ENCODE measurements at places on chromosomes 1 and 21. TPM values are rescaled to one million over a fixed set of nuclear protein-coding genes. Genes with fewer than 3 reads are reported as not detected.

The KPRP gene
- not detected for total RNA-seq

The CYP4Z1 gene
- total RNA-seq, result 1.3 TPM

The PSMB2 gene
- 32.0 TPM for total RNA-seq

The TNN gene
- 1.3 TPM for total RNA-seq

The CCDC190 gene
- 2.4 TPM for total RNA-seq

The UBASH3A gene
- total RNA-seq, result 0.74 TPM

The NCDN gene
- total RNA-seq, result 12.4 TPM

- peak; percentile 70 for DNase-seq
Observed at GRCh38 chr1:19073311-19074186, 117.1 kb upstream of the IFFO2 start.

- no peak for DNase-seq
Observed at GRCh38 chr1:42317308-42317707, 17.7 kb downstream of the FOXJ3 start.

- DNase-seq, result no peak
Observed at GRCh38 chr1:241696172-241696814, 44.2 kb downstream of the WDR64 start.

GRCh38 chr1:21297975-21298374, 7.7 kb upstream of the ECE1 start:
- no peak for DNase-seq

- no peak for DNase-seq
Observed at GRCh38 chr1:20555025-20555757, 2.8 kb downstream of the FAM43B start.

DNA sequence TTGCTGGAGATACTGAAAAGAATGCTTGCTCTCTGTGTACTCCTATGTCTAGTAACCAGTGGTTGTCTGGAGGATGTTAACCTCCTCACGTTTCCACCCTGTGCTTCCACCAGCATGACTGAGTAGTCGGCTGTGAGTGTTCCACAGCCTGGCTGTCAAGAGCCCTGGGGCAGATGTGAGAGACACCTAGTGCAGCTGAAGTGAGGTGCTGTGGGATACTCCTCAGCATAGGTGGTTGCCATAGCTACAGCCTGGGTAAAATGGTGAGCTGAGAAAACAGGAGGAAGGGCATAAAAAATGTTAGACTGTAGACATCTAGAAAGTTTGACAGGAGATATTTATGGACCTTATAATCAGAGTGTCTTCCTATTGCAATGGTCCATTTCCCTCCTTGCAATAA, 15.8 kb downstream of the IVL start:
- no peak for DNase-seq

- DNase-seq, result no peak
Observed at GRCh38 chr1:242211254-242212022, 212.5 kb upstream of the MAP1LC3C start.

- DNase-seq, result no peak
Observed at GRCh38 chr1:19032413-19032695, 75.9 kb upstream of the IFFO2 start.

DNA sequence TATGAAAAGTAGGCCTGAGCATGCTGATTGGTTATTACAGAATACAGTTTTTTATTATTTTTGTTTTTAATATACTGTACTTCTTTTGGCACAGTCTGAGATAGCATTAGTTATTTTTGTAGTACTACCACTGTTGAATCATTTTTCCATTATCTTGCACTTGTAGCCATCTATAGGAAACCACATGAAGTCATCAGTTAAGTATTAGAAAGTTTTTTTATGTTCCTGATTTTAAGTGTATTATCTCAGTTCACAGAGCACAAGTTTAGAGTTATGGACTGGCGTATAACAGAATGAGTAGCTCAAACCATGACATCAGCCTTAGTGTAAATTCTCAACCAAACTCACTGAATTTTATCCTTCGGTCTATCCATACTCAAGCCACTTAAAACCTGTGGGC, 22.8 kb downstream of the DHX9 start:
- no peak for DNase-seq

GRCh38 chr1:32871364-32872191, 866 bp upstream of the FNDC5 start:
- no peak for DNase-seq

DNA sequence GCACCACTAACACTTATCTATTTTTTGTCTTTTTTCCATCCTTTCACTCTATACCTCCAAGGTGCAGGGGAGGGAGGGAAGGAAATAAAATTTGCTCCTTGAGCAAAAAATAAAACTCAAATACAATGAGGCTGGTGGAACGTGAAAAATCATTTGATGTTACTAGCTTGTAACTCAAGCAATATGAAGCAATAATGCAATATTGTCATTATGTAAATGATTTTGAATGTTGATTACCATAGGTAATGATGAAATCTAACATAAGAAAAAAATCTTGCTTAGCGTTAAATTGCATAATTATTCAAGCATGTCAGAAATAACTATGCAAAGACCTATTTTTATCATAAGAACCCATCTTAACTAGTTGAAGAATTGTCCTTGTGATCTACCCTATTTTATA, 277.7 kb downstream of the KCTD3 start:
- DNase-seq, result no peak

DNA sequence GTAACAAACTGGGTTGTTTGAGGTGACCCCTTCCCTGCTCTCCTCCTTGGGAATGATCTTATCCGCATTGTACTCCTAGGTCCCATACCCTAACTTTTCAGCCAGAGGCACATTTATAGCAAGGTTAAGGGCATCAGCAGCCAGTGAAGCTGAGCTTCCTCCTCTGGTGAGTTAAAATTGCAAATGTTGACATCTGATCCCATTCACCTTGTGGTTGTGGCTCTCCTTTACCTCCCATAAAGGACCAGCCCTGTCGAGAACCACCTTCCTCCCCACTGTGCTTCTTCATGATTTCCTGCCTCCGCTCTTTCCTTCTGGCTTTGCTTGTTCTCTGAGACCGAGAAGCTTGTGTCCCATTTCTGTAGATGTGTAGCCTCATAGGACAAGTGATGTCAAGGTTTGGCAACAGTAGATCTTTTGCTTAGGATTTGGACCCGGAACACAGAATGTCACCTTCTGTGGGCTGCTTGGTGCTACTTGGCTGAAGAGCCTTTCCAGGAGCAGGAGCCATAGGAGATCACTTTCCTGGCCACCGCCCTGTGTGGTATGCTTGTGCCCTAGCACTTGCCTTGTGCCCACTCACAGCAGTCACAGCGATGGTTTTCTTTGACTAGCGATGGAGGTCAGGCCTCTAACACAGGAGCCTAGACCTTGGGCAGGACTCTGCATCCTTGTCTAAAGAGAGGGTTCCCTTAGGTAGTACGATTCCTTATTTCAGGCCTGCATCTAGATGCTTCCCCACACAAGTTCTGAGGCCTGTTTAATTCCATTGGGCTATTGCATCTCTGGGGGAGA, 18.8 kb downstream of the SZRD1 start:
- DNase-seq, result no peak

DNA sequence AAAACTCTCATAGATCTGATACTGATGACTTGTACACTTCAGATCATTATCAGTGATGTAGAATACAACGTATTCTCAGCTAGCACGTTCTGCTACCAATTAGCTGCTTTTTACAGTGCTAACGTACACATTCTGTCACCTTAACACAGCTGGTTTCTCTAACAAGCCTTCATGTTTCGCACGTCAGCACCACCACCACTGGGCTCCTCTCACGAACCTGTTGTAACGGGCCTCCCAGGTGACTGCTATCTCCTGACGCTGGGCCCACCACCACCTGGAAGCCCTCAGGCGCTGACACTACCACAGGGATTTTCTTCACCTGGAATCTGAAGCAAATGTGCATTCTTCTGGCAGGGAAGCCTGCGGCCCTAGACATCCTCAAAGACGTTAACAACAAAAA, 19.8 kb downstream of the TOMM20 start:
- DNase-seq, result no peak
